ENCODE measurements at places on chromosomes 5 and 9. TPM values are rescaled to one million over a fixed set of nuclear protein-coding genes. Genes with fewer than 3 reads are reported as not detected.

DNA sequence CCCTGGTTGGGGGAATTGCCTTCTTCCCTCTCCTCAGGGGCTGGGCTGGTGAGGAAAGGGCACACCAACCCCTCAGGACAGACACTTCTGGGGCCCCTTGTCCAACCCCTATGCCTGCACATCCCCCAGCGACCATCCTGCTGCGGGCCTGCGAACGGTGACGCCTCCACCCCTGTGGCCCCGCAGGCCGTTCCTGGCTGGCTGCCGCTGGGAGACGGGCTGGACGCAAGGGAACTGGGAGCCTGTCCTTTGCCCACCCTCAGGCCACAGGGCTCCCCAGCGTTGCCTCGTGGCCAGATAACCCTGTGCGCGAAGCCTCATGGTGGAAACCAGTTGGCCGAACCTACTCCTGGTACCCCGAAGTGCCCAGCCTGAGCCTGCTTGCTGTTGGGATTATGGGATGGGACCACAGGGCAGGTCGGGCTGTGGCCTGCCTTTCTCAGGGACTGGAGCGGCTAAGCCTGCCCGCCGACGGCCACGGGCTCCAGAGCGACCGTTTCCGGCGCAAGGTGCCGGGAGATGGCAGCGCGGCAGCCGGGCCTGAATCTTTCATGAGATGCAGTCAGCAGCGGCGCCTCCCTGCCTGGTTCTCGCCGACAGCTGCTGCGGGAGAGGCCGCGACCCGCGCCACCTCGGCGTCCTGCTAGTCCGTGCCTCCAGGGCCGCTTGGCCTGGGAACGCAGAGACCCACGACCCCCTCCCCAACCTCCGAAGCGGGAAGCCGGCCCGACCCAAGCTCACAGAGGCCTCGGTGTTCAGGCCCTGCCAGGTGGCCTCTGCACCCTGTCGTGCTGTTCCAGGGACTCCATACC lies 6.5 kb upstream of the PITX1 start:
- no peak overlapping the region for H3K27ac ChIP-seq
- H3K4me1 ChIP-seq: peaks cover 21% of the 10 kb centered on the region
- DNase-seq: no peak

DNA sequence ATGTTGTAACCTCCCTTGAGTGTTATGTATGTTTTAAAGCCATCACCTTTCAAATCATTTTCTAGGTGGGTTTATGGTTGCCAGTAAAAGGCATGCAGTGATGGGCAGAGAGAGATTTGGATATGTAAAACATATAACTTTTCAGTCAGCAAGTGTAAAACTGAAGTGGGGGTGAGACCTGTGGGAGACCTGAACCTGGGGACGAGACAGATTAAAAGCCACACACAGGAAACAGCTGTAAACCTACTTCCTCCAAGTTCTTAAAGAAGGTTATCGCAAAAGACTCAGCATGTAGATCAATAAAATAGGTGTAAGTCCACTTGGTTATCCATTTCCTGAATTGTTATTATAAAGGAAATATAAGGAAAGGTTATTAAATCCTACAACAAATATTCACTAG lies 76.6 kb downstream of the YIPF5 start:
- H3K27me3 ChIP-seq: no peaks in the 10 kb centered on the region
- peaks cover 16% of the 10 kb centered on the region for H3K4me1 ChIP-seq
- no peak overlapping the region for H3K4me3 ChIP-seq
- no peak for DNase-seq
- H3K36me3 ChIP-seq: no peaks in the 10 kb centered on the region

DNA sequence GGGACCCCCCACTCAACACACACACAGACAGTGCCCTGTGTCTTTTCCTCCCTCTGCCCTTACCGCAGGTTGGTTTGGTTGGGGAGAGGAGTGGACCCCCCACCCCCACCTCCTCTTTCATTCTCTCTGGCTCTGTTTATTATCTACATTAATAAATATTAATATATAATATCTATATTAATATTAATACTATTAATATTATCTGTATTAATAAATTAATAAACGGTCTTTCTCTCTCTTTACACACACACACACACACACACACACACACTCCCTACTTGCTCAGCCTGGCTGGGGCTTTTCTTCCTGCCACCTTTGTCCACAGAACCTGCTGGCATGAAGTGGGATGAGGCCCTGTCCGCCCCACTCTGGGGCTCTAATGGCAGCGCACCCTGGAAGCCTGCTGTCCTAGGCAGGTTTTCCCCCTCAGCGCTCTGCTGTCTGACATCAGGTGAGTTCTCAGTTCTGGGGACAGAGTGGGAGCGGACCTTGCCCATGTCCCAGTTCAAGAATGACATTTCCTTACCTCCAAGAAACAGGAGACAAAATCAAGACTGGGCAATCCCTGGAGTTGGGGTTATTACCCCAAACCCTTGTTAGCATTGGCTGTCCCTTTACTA lies 10.5 kb upstream of the SMIM32 start:
- no peak overlapping the region for H3K4me3 ChIP-seq
- no peaks in the 10 kb centered on the region for H3K27me3 ChIP-seq
- no peak overlapping the region for H3K27ac ChIP-seq
- no peaks in the 10 kb centered on the region for H3K4me1 ChIP-seq
- H3K36me3 ChIP-seq: no peaks in the 10 kb centered on the region

Gene RNF180
- 4.7 TPM for total RNA-seq

DNA sequence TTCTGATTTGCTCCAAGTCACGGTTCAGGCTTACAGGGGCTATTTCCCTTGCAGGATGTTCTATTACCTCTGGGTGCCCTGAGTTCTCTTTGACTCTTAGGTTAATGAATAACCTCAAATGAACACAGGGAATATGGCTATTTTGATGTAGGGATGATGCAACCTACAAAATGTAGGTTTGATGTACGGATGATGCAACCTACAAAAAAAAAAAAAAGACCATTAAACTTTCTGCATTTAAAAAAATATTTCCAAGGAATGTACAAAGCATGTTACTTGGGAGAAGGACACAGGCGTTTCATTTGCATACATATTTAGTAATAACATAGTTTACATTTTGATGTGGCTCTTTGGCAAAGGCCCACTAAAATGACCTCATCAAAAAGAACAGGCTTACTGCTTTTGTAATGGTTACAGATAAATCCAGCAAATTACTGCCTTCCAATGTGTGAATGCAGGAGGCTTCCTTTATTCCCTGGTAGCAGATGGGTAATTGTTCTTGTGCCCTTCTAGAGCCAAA lies 36.3 kb downstream of the ZNF474 start:
- no peaks in the 10 kb centered on the region for H3K27me3 ChIP-seq
- H3K27ac ChIP-seq: peak overlapping the region; percentile 50
- H3K36me3 ChIP-seq: no peaks in the 10 kb centered on the region
- DNase-seq: peak; percentile 37
- H3K4me1 ChIP-seq: peaks cover 39% of the 10 kb centered on the region

Gene RNF183
- total RNA-seq: 0.43 TPM

DNA sequence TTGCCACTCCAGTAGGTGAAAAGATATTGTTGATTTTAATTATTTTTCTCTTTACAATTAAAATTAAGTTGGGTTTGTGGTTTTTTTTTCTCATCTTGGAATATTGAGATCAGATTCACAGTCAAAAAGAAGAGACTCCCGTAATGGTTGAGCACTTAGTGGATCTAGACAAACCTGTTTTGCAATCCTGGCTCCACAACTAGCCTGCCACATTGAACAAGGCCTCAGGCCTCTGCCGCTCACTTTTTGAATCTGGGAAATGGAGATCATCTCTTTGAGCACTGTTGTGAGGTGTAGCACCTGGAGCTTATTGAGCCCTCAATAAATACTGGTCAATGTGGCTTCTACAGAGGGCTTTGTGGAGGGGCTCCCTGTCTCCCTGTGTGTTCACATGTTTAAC lies 37.1 kb upstream of the RARS1 start:
- H3K36me3 ChIP-seq: no peaks in the 10 kb centered on the region
- no peak overlapping the region for H3K4me3 ChIP-seq
- no peak for DNase-seq
- no peak overlapping the region for H3K27ac ChIP-seq
- H3K4me1 ChIP-seq: no peaks in the 10 kb centered on the region

- peaks cover 4% of the 10 kb centered on the region for H3K4me1 ChIP-seq
- H3K27me3 ChIP-seq: no peaks in the 10 kb centered on the region
- H3K4me3 ChIP-seq: no peak overlapping the region
- DNase-seq: no peak
- no peak overlapping the region for H3K27ac ChIP-seq
These were observed 196.3 kb downstream of the MLLT3 start for GRCh38 chr9:20426019-20426418.

Gene GOLPH3
- 115 TPM for total RNA-seq

Gene TEK
- total RNA-seq: 5.6 TPM

Gene SAXO1
- not detected for total RNA-seq

DNA sequence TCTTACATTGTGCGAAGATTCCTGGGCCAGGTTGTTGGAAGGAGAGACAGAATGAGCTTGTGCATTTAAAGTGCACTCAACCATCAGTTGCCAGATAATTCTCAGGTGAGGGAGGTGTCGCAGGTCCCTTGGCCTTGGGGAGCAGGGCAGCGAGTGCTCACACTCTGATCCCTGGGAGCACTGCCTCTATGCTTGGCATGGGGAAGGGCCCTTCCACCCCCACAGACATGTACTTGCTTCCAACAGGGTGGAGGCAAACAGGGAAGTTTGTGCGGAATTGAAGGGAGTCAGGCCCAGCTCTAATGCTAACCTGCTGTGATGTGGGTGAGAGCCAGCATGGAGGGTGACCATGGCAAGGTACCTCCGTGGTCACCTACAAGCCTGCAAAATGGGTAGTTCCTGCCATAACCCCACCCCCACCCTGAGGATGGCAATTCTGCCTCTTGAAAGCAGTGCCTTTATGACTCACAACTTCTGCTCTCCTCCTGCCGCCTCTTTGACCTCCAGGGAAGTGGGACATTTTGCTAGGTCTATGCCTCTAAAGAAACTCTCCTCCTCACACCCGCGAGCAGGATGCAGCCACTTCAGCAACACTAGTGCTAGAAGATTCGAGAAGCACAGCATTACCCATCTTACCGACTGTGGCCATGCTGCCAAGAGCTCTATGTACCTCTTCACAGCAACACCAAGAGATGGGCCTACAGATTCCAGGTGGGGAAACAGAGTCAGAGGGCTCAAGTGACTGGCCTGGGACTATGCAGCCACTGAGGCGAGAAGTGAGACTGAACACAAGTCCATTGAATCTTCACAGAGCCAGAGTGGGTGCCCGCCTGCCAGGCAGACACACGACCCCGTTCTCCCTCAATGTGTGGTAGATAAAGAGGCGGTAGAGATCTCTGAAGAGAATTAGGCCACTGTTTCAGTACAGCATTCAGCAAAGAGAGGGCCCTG lies 22.1 kb upstream of the SLC25A51 start:
- peaks cover 2% of the 10 kb centered on the region for H3K4me1 ChIP-seq
- H3K27me3 ChIP-seq: no peaks in the 10 kb centered on the region
- DNase-seq: no peak
- no peaks in the 10 kb centered on the region for H3K36me3 ChIP-seq
- no peak overlapping the region for H3K4me3 ChIP-seq

Gene SVEP1
- 13.3 TPM for total RNA-seq

DNA sequence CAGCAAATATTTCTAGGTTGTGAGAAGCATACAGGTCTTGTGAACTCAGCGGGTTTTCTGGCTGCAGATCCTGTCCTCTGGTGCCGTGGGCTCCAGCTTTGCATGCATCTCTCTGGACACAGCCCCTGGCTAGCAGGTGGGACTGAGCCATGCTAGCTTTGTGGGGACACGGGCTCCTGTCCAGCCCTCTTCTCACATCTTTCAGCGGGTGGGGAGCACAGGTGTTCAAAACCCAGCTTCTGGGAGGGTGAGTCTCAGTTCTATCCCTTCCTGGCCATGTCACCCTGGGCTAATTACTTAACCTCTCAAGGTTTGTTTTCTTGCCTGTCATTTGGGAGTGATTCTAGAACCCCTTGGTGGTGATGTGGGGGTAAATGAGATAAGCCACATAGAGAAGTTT lies 162.3 kb downstream of the ICE1 start:
- H3K4me1 ChIP-seq: no peaks in the 10 kb centered on the region
- H3K27me3 ChIP-seq: no peaks in the 10 kb centered on the region
- no peak overlapping the region for H3K4me3 ChIP-seq
- no peak overlapping the region for H3K27ac ChIP-seq
- H3K36me3 ChIP-seq: no peaks in the 10 kb centered on the region
- no peak for DNase-seq

- peak; percentile 21 for DNase-seq
- H3K27me3 ChIP-seq: no peaks in the 10 kb centered on the region
- H3K36me3 ChIP-seq: no peaks in the 10 kb centered on the region
- no peaks in the 10 kb centered on the region for H3K4me1 ChIP-seq
- peak overlapping the region; percentile 44 for H3K27ac ChIP-seq
These were observed 743.8 kb downstream of the CDH12 start for GRCh38 chr5:22109315-22109714.

Gene WNT8A
- not detected for total RNA-seq

Gene LURAP1L
- 40.2 TPM for total RNA-seq

DNA sequence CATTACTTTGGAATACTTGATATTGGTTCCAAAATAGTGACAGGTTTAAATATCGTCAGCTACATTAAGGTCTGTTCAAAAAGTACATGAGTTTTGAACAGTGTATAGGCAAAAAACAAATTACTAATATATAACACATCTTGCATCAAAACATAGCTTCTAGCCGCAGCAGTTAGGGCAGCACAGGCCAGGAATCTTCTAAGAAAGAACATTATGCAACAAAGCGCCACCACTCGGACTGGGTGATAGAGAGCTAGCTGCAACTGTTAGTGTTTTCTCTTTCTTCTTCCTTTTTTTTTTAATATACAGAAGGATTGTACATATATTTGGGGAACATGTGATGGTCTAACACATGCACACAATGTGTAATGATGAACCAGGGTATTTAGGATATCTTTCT lies 504.5 kb downstream of the NR2F1-AS1 start:
- H3K4me3 ChIP-seq: no peak overlapping the region
- peaks cover 4% of the 10 kb centered on the region for H3K4me1 ChIP-seq
- no peaks in the 10 kb centered on the region for H3K36me3 ChIP-seq
- no peak overlapping the region for H3K27ac ChIP-seq
- no peaks in the 10 kb centered on the region for H3K27me3 ChIP-seq

DNA sequence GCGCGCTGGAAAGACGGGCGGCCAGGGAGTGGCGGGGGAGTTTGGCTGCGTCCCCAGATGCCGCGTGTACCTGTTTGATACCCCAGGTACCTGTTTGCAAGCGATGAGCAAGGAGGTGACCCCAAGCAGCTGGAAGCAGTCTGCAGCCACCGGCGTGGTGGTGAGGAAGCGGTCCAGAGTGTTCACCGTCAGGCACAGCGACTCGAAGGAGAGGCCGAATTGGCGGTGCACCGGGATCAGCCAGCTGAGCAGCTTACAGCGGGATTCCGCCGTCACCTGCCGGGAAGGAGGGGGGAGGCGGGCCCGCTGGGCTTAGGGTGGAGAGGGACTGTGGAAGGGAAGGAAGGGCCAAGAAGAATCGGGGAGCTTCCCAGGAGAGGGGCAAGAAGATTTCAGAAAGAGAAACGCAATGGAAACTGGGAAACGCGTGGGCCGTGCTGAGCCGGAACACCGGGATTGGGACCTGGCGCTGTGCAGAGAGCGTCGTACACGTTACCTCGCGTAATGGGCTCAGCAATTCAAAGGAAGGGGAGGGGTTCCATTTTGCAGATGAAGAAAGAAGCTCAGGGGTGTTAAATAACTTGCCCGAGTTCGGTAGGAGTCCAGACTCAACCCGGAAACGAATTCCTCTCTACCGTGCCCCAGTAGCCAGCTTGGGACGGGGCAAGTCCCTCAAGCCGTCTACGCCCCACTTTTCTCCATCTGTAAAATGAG lies 980 bp downstream of the CCNO start:
- peak overlapping the region; percentile 75 for H3K4me3 ChIP-seq
- H3K36me3 ChIP-seq: no peaks in the 10 kb centered on the region
- no peak overlapping the region for H3K27ac ChIP-seq
- peaks cover 85% of the 10 kb centered on the region for H3K27me3 ChIP-seq

Gene GNA14
- total RNA-seq: 1.5 TPM

Gene CATSPER3
- not detected for total RNA-seq

- H3K4me1 ChIP-seq: peaks cover 31% of the 10 kb centered on the region
- no peak overlapping the region for H3K4me3 ChIP-seq
- peak overlapping the region; percentile 51 for H3K27ac ChIP-seq
- no peaks in the 10 kb centered on the region for H3K27me3 ChIP-seq
These were observed 33.8 kb downstream of the RNF145 start for GRCh38 chr5:159175547-159175946.

Gene FOXD4L6
- total RNA-seq: not detected

Gene ZNF354C
- total RNA-seq: 7.7 TPM
